SK-MEL-5 (cell line): ENCODE measurements at places on chromosomes 13 and 19.

DNA sequence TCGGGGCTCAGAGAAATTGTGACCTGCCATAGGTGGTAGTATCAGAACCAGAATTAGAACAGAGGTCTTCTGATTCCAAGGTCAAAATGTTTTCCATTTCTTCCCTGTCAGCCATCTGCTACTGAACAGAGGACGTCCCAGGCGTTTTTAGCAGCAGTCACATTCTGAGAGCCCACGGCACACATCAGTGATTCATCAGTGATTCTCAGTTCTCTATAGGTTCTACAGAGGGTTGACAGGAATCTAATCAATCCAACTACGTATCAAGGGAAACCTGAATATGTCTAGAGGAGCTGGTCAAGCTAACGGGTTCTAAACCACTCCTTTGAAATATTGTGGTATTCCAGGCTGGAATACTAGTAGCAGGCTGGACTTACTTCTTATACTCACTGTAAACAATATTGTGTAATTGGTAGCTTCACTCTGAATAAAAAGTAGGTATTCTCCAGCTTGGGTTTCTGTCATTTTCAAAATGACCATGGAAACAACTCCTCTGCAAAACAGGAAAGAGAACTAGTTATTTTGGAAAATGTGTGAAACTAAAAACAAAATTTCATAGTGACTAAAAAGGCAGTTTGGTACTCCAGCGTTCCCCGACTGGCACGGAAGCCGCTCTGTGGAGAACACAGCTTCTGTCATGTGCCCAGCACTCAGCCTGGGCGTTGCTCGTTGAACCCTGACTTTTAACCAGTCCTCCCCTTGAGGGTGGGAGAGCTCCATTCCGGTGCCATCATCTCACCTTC lies 43.2 kb downstream of the FLT3 start:
- no peak for DNase-seq

GRCh38 chr13:113245849-113246796 lies 36.7 kb downstream of the CUL4A start:
- peak; percentile 21 for DNase-seq

DNA sequence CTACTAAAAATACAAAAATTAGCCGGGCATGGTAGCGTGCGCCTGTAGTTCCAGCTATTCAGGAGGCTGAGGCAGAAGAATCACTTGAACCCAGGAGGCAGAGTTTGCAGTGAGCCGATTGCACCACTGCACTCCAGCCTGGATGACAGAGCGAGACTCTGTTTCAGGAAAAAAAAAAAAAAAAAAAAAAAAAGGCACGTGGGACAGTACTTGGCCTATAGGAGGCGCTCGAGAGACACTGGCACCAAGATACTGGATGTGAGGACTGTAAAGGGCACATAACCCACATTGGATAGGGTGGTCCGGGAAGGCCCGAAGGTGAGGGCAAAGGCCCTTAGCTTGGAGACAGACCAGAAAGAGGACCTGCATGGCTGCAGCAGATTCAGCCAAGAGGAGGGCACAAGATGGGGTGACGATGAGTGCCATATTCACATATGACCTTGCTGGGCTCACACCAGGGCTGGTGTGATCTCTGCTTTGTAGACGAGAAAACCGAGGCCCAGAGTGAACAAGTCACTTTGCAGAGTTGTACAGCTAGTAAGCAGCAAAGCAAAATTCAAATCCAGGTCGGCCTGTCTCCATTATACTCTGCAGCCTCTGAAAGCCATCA lies 89.4 kb downstream of the DPF1 start:
- DNase-seq, result peak; percentile 64

DNA sequence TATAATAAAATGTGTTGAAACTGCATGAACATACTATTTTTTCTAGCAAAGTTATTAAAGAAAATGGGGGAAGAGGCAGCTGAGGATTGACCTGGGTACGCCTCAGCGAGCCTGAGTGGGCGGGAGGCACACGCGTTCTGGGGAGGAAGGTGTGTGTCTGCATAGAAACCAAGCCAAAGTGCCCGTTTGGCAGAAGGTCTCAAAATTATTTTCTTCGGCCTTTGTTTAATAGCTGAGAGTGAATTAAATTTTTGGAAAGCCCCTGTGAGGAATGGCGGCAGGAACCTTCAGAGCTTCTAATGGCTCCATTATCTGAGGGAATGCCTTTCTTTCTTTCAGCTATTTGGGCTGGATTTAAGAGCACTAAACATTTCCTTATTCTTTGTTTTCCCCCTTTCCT lies 5.2 kb downstream of the ZIC2 start:
- no peak for DNase-seq

DNA sequence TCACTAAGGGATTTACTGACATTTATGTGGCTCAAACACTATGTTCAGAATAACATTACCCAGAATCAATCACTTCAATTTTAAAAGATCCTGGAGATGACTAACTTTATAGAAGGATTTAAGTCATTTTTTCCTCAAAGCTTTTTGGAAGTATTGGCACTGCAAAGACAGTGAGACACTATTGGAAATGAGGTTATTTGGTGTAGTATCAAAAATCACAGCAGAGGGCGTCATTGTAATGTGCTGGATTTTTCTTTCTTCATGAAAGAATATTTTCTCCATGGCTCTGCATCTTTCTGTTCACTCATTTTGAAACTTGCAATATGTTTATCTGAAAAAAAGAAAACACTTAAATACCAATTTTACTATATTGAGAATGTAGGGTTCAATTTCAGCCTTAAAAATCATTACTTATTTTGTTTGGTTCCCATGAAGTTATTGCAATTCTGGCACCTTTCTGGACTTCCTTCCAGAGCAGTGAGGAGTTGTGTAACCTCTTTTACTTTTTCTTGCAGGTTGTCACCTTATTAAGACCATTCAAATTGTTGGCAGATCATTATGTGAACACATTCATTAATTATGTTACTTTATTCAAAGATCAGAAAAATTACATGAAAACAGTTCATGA lies 3.7 kb upstream of the CSNK1A1L start:
- DNase-seq, result peak; percentile 62

- DNase-seq, result no peak
Measured at GRCh38 chr19:50693064-50693975, 26.3 kb downstream of the SHANK1 start.

DNA sequence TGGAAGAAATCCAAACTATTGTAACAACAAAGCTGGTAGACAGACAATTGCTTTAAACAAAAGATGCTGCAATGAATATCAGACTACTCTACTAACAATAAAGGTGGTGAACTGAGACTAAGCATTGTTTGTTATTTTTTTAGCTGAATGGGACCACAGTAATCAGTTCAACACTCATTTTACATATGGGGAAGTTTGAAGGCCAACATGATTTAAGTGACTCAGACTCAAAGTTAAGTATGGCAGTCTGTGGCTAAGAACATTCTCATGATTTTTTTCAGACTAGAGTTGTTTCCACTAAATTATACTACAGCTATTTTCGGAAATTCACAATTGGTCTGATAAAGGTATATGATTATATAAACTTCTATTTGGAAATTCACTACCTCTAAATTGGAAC lies 10.4 kb downstream of the EXOSC8 start:
- DNase-seq, result no peak

DNA sequence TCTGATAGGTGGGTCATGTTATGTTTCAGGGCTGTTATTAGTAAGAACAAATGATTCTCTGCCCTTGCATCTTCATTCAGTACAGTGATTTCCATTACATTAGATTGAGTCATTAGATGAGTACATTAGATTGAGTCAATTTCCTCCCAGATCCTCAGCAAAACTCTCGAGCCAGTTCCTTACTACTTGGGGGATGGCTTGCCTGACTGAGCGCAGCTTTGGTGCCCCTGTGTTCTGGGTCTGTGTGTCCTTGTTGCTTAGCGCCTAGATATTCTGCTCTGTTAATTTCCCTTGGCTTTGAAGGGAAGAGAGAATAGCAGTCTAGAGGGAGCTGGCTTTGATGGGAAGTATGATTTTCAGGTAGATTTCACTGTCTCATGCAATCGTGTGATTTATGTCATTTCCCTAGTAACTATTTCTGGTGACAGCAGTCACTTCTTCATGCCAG lies 19.1 kb upstream of the SCEL start:
- no peak for DNase-seq

GRCh38 chr19:9406798-9407352 lies 28.5 kb downstream of the ZNF266 start:
- peak; percentile 65 for DNase-seq

DNA sequence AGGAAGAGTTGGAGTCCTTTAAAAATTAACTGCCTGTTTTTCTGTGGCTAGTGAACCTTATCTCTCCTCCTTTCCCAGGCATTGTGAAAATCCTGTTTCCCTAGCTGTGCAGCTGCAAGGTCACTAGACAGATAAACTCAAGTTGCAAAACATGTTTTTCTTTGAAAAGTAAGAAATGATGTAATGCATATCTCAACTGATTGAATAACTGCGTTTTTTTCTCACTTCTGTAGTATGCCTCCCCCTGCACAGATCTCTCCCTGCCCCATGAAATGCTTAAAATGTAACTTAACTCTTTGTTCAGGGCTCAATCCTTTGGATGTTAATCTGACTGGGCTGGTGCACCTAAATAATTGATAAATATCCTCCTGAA lies 27.7 kb upstream of the CYSLTR2 start:
- no peak for DNase-seq

DNA sequence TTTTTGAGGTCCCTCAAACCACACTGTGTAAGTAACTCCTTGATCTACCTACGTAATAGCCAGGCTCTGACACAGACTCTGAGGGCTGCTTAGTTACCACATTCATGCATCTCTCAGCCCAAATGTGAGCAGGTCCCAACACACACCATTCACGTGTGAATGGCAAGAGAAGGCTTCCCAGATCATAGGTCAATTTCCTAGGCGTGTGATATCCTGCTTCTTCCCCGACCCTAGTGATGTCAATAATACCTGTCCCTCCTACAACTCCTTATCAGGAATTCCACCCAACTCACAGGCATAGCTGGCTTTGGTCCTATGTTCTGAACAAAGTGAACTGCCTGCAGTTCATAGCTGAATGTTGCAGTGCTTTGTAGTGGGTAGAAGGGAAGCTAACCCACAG lies 334.5 kb downstream of the RFC3 start:
- no peak for DNase-seq

GRCh38 chr13:114065141-114065925 lies 67.1 kb downstream of the RASA3 start:
- DNase-seq, result peak; percentile 93
